ENCODE measurements at places on chromosomes 5 and 9.
A peak's percentile ranks its signal among the peaks of the same experiment; 100 is the strongest.

GRCh38 chr5:133192716-133193115 is 140.9 kb downstream of the HSPA4 start:
- no peak for DNase-seq

- DNase-seq: no peak
Observed at GRCh38 chr5:136106351-136107031, 26.2 kb upstream of the SMAD5 start.

GRCh38 chr5:43207601-43208000 is 15.6 kb downstream of the NIM1K start:
- no peak for DNase-seq

GRCh38 chr5:81665795-81666194 is 85.1 kb downstream of the SSBP2 start:
- no peak for DNase-seq

DNA sequence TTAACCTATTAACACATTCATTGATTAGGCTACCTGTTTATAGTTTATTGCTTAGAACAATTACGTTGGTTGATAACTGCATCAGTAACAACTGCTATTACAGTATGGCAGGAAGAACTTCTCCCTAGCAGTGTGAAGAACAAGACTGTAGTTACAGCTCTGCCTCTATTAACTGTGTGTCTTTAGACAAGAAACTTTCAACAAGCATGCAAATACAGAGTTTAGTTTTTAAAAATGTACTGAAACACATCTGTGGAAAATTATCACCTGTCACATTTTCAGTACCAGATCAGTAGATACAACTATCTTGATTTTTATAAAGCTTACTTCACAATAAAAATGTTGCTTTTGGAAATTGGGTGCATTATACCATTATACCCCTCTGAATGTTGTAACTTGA is 22.2 kb downstream of the ELL2 start:
- no peak for DNase-seq

GRCh38 chr5:77181596-77182304 is 28.7 kb upstream of the PDE8B start:
- DNase-seq: no peak

DNA sequence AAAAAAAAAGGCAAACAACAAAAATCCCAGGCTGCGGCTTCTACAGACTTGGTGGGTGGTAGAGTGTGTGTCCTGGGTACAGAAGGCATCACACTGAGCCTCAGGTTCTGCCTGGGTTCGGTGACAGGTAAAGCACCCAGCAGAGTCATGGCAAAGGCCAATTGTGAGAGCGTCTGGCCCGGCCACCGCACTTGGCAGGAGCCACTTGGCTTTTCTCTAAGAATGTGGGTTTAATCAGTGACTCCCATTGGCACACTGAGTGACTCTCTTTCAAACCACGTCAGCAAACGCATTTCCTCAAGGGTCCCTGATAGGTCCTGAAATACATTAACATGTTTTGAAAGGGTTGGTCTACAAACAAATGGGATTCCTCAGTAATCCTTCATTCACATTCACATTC is 17.0 kb downstream of the COL23A1 start:
- DNase-seq: no peak

- no peak for DNase-seq
Observed at GRCh38 chr9:111036429-111036789, 1.9 kb downstream of the LPAR1 start.

GRCh38 chr9:129239946-129240490 is 62.0 kb upstream of the IER5L start:
- no peak for DNase-seq

GRCh38 chr9:134883040-134883782 is 2.6 kb downstream of the FCN2 start:
- no peak for DNase-seq

GRCh38 chr5:43275391-43275790 is 37.8 kb downstream of the HMGCS1 start:
- no peak for DNase-seq

DNA sequence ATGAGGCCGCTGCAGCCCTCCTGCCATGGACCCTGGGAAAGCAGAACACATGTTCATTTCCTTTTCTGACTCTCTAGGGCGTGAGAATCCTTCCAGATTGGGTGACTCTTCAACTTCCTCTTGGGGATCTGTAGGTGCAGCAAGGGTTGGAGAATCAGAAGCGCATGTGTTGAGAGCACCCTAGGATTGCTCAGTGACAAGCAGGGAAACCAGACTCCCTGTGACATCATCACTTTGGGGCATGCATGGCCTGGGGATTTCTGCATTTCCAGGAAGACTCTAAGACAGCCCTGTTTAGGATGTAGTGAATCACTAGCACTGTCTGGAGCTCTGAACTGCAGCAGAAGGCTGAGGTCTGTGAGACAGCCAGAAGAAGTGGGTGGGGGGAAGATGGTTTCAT is 15.1 kb upstream of the LCP2 start:
- DNase-seq: peak; percentile 78

GRCh38 chr5:11289208-11289607 is 528.2 kb upstream of the DAP start:
- no peak for DNase-seq

DNA sequence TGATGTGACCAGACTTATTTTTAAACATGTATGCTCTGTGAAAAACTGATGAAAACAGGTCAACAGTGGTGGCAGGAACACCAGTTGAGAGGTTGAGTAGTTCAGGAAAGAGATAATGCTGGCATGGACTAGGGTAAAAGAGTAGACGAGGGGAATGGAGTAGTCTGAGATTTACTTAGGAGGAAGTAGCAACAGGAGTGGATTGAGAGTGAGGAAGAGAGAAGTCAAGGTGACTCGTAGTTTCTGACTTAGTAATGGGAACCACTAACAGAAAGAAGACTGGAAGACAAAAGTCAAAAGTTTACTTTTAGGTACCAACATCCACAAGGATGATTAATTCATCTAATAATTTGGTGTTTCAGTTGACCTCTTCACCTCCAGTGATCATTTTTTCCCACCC is 3.6 kb downstream of the SRA1 start:
- DNase-seq: no peak

GRCh38 chr5:173045474-173045873 is 10.7 kb upstream of the CREBRF start:
- no peak for DNase-seq

GRCh38 chr5:96008987-96009647 is 47.5 kb upstream of the ELL2 start:
- no peak for DNase-seq

DNA sequence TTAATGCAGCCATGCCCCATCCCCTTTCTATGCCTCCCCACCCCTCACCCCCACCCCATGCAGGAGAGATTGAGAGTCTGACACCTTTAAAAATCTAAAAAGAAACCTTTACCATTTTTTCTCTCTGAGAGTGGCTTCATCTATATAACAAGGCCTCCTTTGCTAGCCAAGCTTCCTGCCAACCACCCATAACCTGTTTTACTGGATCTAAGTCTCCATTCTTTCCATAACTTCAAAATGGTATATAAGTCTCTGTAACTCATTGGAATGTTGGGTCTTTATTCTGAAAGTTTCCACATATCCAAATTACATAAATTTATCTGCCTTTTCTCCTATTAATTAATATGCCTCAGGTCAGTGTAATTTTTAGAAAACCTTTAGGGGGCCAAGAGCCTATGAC is 1174.0 kb downstream of the MAT2B start:
- DNase-seq: no peak

- no peak for DNase-seq
Observed at GRCh38 chr9:108897324-108898096, 35.4 kb downstream of the ACTL7A start.

DNA sequence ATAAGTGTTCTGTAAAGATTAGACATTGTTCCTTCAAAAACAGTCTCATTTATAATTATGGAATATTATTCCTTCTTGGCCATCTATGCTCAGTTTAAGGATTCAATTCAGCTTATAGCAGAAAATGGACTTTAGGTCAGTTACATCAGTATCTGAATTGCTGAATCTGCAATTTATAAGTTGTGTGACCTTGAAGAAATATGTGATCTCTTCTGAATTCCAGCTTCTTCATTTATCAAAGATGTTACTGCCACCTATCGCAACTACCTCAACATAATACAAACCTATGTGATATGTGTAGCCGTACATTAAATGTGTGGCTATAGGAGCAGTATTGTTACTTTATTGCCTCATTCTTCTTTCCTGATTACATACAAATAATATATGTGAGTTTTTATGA is 118.2 kb downstream of the CDH12 start:
- DNase-seq: no peak

- DNase-seq: no peak
Observed at GRCh38 chr9:33993104-33993503, 55.6 kb downstream of the UBAP2 start.

DNA sequence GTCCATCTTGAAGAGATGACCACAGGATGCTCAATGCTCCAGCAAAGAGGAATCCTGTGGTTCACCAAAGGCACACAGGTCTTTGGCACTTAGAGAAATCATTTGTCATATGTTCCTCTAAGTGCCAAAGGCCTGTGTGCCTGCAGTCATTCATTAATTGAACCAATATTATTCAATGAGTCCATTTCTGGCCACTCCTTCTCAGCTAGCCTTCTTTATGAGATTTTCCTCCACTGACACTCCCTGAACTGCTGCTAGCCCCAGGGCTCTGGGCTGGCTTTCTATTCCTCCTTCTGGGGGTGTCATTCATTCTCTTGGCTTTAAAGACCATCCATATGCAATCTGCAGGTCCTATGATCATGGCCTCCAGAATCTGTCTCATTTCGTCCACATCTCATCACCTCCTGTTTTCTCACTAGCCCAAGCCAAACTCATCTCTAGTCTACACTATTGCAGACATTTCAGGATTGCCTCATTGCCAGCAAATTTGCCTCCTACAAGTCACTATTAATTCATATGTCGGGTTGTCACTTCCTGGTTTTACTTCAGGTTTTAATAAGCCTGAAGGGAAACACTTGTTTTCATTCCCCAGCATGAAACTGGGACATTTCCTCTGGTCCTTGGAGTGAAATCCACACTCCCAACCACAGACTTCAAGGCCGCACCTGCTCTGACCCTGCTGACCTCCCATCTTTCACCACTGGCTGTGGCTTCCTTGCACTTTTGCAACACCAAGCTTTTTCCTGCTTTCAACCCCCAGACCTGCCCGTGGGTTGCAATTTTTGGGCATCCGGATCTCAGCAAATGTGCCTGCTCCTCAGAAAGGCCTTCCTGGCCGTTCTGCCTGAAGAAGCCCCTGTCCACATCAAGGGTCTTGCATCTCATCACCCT is 35.1 kb downstream of the KCNIP1 start:
- no peak for DNase-seq
